ENCODE measurements at places on chromosomes 11 and 22.

- peak overlapping the region; percentile 82 for H3K4me3 ChIP-seq
- H3K27me3 ChIP-seq: peaks cover 3% of the 10 kb centered on the region
- no peak overlapping the region for H3K27ac ChIP-seq
- no peaks in the 10 kb centered on the region for H3K36me3 ChIP-seq
Measured at GRCh38 chr11:64251753-64252002, 348 bp downstream of the PLCB3 start.

GRCh38 chr11:133243832-133244231, 288.5 kb downstream of the OPCML start:
- DNase-seq: no peak
- no peaks in the 10 kb centered on the region for H3K4me1 ChIP-seq
- H3K27ac ChIP-seq: no peak overlapping the region

DNA sequence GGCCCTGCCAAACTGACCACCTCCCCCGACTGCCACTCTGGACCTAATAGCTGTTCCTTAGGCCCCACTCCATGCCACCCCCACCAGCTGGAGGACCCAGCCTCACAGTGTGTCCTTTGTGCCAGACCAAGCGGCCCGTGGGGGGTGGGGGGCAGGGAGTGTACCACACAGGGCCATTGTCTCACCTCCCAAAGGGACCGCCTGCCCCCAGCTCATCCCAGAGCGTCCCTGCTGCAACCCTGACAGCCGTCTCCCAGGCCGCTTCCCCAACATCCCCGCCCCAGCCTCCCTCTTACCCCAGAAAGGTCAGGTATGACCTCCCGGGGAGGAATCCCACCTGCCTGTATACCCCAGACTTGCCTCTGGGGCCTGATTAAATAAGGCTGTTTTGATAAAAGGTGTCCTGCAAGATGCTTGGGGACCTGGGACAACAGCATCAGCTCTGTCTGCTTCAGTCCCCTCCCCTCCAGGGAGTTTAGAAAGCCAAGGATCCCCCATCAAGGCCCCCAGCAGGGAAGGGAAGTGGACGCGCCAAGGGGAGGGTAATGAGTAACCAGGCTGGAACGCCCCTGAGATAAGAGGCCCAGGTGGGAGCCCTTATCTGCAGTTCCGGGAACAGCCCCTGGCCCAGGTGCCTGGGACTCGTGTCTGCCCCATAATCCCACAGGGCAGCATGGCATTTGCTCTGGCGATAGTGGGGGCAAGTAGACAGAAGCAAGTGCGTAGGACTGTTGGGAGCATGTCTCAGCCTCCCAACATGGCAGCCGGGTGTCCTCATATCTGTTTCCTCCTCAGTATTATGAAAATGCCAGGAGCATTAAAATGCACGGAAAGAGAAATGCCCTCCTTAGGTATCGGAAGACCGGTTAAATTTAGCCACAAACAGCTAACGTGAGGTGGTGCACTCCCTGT, 9.0 kb downstream of the CDC42EP1 start:
- no peaks in the 10 kb centered on the region for H3K27me3 ChIP-seq
- H3K4me1 ChIP-seq: peaks cover 44% of the 10 kb centered on the region
- H3K4me3 ChIP-seq: peak overlapping the region; percentile 45
- peak overlapping the region; percentile 99 for H3K27ac ChIP-seq
- DNase-seq: peak; percentile 68
- peaks cover 8% of the 10 kb centered on the region for H3K36me3 ChIP-seq

DNA sequence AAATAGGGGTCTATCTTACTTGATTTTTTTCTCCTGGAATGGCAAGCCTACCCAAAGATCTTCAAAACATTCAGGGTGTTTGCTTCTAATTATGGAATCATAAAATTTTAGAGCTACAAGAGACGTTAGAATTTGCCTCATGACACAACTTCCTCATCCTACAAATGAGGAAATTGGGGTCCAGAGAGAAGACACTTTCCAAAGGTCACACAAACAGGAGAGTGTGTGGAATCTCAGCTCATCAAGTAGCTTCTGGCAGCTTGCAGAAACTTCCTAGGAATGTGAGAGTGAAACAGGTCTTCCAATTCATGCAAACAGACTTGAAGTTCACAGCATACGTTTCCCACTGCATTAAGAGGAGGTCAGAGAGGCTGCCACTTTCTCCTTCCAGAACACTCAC, 976.0 kb downstream of the OPCML start:
- peaks cover 9% of the 10 kb centered on the region for H3K27me3 ChIP-seq
- no peak overlapping the region for H3K27ac ChIP-seq
- H3K36me3 ChIP-seq: peaks cover 1% of the 10 kb centered on the region
- no peak for DNase-seq
- peaks cover 15% of the 10 kb centered on the region for H3K4me1 ChIP-seq

- peaks cover 20% of the 10 kb centered on the region for H3K27me3 ChIP-seq
- no peak for DNase-seq
- H3K36me3 ChIP-seq: no peaks in the 10 kb centered on the region
- H3K27ac ChIP-seq: no peak overlapping the region
Measured at GRCh38 chr11:120021391-120021953, 116.4 kb downstream of the TRIM29 start.

DNA sequence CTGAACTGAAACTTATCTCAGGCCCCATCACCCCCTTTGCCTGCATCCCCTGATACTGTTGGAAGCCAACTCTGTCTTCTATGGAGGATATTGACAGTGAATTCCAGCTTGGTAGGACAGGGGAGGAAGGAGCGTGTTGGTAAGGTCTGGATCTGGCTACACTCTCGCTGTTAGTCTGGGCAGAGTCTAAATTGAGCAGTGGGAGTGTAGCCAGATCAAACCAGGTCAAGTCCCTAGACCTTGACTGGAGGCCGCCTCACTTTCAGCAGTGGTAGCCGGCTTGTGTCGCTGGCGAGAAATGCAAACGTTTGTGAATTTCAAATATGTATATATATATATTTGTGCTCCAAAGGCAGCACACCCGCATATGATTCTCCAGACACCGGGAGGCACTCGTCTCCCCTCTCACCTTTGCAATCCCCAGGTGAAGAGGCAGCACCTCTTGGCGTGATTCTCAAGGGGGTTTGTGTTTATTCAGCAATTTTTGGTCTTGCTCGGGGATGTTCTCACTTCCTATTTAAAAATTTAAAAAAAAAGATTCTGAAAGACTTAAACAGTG, 26.7 kb downstream of the DHCR7 start:
- H3K27ac ChIP-seq: no peak overlapping the region
- no peak for DNase-seq
- no peaks in the 10 kb centered on the region for H3K36me3 ChIP-seq
- no peak overlapping the region for H3K4me3 ChIP-seq
- peaks cover 2% of the 10 kb centered on the region for H3K4me1 ChIP-seq

DNA sequence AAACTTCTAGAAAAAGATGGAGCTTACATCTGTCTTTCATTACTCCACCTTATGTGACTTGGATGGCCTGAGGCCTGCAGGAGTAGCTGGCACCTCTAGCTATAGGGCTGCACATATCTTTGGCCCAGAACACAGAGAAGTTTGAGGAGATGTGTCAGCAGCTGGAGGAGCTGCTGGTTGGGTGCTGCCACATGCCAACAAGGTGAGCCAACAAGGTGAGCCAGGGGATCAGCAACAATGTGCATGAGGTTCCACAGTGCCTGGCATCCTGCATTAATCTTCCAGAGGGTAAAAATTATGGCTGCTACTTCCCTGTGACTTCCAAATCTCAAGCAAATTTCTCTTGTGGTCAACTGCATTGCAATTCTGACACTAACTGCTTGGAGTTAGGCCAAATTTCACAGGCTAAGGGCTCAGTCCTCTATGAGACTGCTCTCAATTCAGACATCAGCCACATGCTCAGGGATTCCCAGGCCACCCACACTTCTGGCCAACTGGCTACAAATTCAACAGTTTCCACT, 16.0 kb downstream of the RBM7 start:
- H3K36me3 ChIP-seq: peaks cover 10% of the 10 kb centered on the region
- no peak for DNase-seq
- no peaks in the 10 kb centered on the region for H3K27me3 ChIP-seq

DNA sequence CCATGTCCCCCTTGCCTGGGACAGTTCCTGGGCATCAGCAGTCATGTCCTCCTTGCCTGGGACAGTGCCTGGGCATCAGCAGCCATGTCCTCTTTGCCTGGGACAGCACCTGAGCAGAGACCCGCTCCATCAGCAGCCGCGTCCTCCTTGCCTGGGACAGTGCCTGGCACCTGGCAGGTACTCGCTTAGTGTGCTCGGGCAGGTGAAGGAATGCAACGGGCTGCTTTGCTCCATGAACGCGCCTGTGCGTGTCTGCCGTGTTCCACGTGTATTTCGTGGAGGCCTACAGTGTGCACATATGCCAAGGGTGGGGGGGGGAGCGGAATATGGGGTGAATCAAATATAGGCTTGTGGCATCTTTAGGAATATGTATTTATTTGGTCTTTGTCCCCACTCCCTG, 1490.7 kb downstream of the TBC1D22A start:
- H3K36me3 ChIP-seq: no peaks in the 10 kb centered on the region
- H3K4me3 ChIP-seq: no peak overlapping the region
- H3K4me1 ChIP-seq: peaks cover 4% of the 10 kb centered on the region

GRCh38 chr11:130383344-130384211, 44.8 kb downstream of the ADAMTS8 start:
- peaks cover 4% of the 10 kb centered on the region for H3K4me1 ChIP-seq
- peak overlapping the region; percentile 42 for H3K27ac ChIP-seq
- no peak overlapping the region for H3K4me3 ChIP-seq
- DNase-seq: no peak
- H3K36me3 ChIP-seq: no peaks in the 10 kb centered on the region
- peaks cover 5% of the 10 kb centered on the region for H3K27me3 ChIP-seq

- H3K36me3 ChIP-seq: no peaks in the 10 kb centered on the region
- H3K27me3 ChIP-seq: peaks cover 8% of the 10 kb centered on the region
- no peak for DNase-seq
- H3K27ac ChIP-seq: no peak overlapping the region
- H3K4me3 ChIP-seq: no peak overlapping the region
Measured at GRCh38 chr11:57240007-57240406, 3.0 kb upstream of the APLNR start.

- no peaks in the 10 kb centered on the region for H3K27me3 ChIP-seq
- no peak overlapping the region for H3K4me3 ChIP-seq
- DNase-seq: no peak
Measured at GRCh38 chr22:40976866-40977700, 25.9 kb downstream of the RBX1 start.

GRCh38 chr11:108685419-108686130, 20.7 kb downstream of the DDX10 start:
- no peak overlapping the region for H3K27ac ChIP-seq
- no peaks in the 10 kb centered on the region for H3K4me1 ChIP-seq
- H3K4me3 ChIP-seq: no peak overlapping the region
- DNase-seq: no peak
- H3K27me3 ChIP-seq: no peaks in the 10 kb centered on the region
- H3K36me3 ChIP-seq: peaks cover 35% of the 10 kb centered on the region

- no peak for DNase-seq
- H3K36me3 ChIP-seq: no peaks in the 10 kb centered on the region
- H3K27me3 ChIP-seq: no peaks in the 10 kb centered on the region
- no peak overlapping the region for H3K27ac ChIP-seq
- H3K4me3 ChIP-seq: no peak overlapping the region
- H3K4me1 ChIP-seq: no peaks in the 10 kb centered on the region
Measured at GRCh38 chr11:109085708-109086373, 336.1 kb upstream of the C11orf87 start.

- no peaks in the 10 kb centered on the region for H3K36me3 ChIP-seq
- H3K27me3 ChIP-seq: peaks cover 37% of the 10 kb centered on the region
- no peak overlapping the region for H3K27ac ChIP-seq
- H3K4me3 ChIP-seq: no peak overlapping the region
Measured at GRCh38 chr22:48979482-48979881, 848.2 kb downstream of the BRD1 start.

- no peaks in the 10 kb centered on the region for H3K27me3 ChIP-seq
- H3K36me3 ChIP-seq: no peaks in the 10 kb centered on the region
- H3K4me3 ChIP-seq: no peak overlapping the region
Measured at GRCh38 chr11:94142308-94143281, 14.0 kb downstream of the PANX1 start.

GRCh38 chr11:83023410-83023809, 48.3 kb downstream of the RAB30 start:
- DNase-seq: no peak
- H3K4me1 ChIP-seq: peaks cover 26% of the 10 kb centered on the region
- H3K36me3 ChIP-seq: peaks cover under 1% of the 10 kb centered on the region

GRCh38 chr11:75689863-75690609, 21.2 kb upstream of the MAP6 start:
- no peaks in the 10 kb centered on the region for H3K4me1 ChIP-seq
- H3K36me3 ChIP-seq: peaks cover 4% of the 10 kb centered on the region
- no peak overlapping the region for H3K27ac ChIP-seq
- peaks cover 14% of the 10 kb centered on the region for H3K27me3 ChIP-seq
- DNase-seq: no peak

DNA sequence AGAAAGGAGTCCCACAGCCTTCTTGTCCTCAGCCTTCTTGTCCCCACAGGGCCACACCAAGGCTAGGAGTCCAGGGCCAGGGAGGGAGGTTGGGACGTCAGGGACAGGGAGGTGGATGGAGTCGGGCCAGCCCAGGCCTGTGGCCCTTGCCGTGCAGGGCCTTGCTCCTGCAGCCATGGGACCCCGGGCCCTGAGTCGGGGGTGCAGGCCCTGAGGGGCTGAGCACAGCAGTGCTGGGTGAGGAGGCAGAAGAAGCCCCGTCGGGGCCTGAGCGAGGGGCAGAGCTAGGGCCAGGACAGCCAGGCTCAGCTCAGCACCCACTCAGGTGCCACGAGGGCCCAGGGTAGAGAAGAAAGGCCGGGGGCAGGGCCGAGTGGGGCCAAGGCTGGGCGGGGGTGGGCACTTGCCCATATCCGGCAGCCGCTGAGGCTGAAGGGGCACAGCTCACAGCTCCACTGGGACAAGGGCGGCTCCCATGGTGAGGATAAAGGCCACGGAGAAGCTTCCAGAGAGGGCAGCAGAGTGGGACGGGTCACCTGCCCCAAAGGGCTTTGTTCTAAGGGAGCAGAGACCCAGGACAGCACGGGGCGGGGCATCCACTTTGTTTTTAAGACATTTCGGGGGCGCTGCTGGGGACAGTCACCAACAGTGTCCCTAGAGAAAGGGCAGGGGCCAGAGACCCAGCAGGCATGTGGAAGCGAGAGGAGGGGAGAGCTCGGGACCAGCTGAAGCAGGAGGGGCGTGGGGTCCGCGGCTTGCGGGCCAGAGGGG, 3.6 kb downstream of the MLC1 start:
- peaks cover 12% of the 10 kb centered on the region for H3K27me3 ChIP-seq
- no peak for DNase-seq
- H3K4me3 ChIP-seq: no peak overlapping the region
- H3K36me3 ChIP-seq: no peaks in the 10 kb centered on the region
- peaks cover 5% of the 10 kb centered on the region for H3K4me1 ChIP-seq
- no peak overlapping the region for H3K27ac ChIP-seq

GRCh38 chr11:36451681-36452080, 58.4 kb downstream of the TRAF6 start:
- H3K4me1 ChIP-seq: peaks cover 25% of the 10 kb centered on the region
- peaks cover 9% of the 10 kb centered on the region for H3K27me3 ChIP-seq
- no peak for DNase-seq
- H3K36me3 ChIP-seq: no peaks in the 10 kb centered on the region

GRCh38 chr11:115528225-115528624, 24.0 kb upstream of the CADM1 start:
- H3K27me3 ChIP-seq: peaks cover 16% of the 10 kb centered on the region
- no peak for DNase-seq
- no peak overlapping the region for H3K4me3 ChIP-seq
- H3K27ac ChIP-seq: no peak overlapping the region
- peaks cover 45% of the 10 kb centered on the region for H3K4me1 ChIP-seq

GRCh38 chr11:3723014-3723708, 52.0 kb upstream of the CHRNA10 start:
- H3K27ac ChIP-seq: no peak overlapping the region
- H3K4me3 ChIP-seq: no peak overlapping the region
- no peaks in the 10 kb centered on the region for H3K4me1 ChIP-seq
- DNase-seq: no peak
- peaks cover 40% of the 10 kb centered on the region for H3K36me3 ChIP-seq
